Neural cell (in vitro differentiated cells): ENCODE measurements at places on chromosomes 5 and 9. TPM values are rescaled to one million over a fixed set of nuclear protein-coding genes. Genes with fewer than 3 reads are reported as not detected.

The FCHO2 gene
- polyA plus RNA-seq, result 19.9 and 24.3 TPM in 2 replicates

The FOXI1 gene
- polyA plus RNA-seq, result not detected in 2 replicates

The SLC9A3 gene
- polyA plus RNA-seq, result 3.0 and 4.0 TPM in 2 replicates

The SLC6A3 gene
- polyA plus RNA-seq, result 0.77 TPM in 1 of 2 replicates, not detected in the other

The SLCO6A1 gene
- polyA plus RNA-seq, result not detected in 2 replicates

The FBLL1 gene
- 63.7 and 79.6 TPM in 2 replicates for polyA plus RNA-seq

The KIAA1958 gene
- 8.4 and 8.7 TPM in 2 replicates for polyA plus RNA-seq
